ENCODE measurements at places on chromosomes 2 and 18.
A peak's percentile ranks its signal among the peaks of the same experiment; 100 is the strongest.

DNA sequence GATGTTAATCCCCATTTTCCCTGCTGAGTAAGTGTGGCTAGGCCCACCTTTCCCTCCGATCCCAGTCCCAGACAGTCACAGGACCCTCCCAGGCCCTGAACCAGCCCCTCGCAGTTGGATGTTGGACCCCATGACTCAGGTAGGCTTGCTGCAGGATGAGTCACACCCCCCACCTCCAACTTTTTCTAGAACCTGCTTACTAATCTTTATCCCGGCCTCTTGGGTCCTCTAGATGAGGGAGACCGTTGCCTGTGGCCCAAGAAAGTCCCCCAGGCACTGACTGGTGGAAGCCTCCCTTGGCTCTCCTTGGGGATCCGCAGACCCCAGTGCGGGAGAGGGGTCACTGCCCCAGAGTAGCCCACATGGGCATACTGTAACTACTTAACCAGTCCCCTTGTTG is 98.5 kb downstream of the SMAD7 start:
- no peak for DNase-seq

- no peak for DNase-seq
Observed at GRCh38 chr2:80244905-80245584, 59.5 kb downstream of the LRRTM1 start.

- no peak for DNase-seq
Observed at GRCh38 chr2:133674066-133674432, 105.8 kb upstream of the NCKAP5 start.

DNA sequence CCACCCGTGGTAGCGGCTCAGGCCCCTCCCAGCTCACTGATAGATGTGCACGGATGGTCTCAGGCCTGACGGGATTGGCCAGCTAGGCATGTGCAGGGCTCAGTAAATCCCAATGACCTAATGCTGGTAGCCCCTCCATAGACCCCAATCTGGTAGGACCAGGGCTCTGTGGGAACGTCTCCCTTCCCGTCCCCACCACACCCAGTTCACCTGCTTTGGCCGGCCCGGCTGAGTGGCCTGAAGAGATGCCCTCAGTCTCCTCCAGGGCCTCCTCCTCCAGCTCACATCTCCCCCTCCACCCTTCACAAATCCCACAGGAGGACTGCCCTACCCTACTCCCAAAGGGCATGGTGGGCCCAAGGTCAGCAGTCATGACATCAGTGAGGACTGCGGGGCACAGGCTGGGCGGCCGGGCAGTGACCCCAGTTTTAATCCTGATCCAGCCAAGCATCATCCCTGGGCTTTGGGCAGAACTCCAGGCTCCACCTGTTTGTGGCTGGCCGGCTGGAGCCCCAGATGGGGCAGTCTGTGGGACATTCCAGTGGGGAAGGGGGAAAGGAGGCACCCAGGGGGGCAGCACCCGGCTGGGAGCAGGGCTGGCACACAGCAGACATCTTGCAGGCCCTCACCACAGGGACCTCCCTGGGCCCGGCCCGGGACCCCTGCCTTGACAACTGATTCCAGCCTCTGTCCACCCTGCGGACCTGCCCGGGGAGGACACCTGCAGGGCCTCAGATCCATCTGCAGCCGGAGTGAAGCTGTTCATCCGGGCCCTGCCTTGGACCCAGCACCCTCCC is 2.3 kb downstream of the KIF1A start:
- DNase-seq, result no peak

DNA sequence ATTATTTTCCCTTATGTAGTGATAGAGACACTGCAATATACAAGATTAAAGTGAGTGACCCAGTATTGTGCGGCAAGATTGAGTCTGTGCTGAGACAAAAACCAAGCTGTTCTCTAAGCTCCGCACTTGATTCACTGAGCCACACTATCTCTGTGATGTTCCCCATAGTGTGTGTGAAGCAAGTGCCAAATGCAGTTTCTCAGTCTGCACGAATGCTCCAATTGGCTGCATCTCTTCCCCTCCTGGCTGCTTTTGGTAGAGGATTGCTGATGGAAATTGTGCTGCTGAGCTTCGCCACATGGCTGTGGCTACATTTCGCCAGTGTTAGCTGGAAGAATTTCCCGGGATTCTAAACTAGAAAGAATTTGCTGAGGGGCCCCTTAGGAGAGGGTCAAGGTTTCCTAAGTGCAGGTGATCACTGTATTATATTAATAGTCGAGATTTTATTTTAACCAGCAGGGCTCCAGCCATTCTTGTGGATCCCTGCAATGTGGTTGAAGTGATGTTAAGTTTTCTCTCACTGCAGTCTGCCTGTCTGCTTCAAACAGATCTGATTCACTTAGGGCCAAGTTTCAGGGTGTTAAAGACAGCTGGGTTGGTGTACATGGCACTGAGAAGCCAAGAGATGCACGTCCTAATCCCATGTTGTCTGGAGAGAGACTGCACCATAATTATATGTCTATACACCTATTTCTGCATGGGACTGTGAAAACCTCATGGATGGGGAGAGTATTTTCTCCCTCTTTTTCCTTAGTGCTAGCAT is 317.2 kb downstream of the DCC start:
- no peak for DNase-seq

GRCh38 chr18:67219821-67220220 is 296.7 kb downstream of the DSEL start:
- no peak for DNase-seq

- DNase-seq, result no peak
Observed at GRCh38 chr18:38007676-38008330, 442.2 kb upstream of the CELF4 start.

DNA sequence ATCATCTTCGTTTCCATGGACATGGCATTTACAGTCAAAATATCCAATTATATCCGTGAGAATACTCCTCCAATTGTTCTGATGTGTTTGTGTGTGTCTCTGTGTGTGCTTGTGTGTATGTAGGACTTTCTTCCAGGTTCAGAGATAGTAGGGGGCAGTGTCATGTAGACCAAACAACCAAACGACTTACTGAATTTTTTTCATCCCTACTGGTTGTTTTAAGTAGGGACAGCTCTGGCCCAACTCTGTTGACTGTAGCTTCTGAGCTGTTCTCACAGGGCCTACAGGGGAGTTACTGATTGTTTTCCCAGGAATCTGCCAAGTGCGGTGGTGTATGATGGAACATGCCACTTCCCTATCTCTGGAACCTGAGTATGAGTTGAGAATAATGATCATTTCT is 69.6 kb downstream of the ETAA1 start:
- no peak for DNase-seq

DNA sequence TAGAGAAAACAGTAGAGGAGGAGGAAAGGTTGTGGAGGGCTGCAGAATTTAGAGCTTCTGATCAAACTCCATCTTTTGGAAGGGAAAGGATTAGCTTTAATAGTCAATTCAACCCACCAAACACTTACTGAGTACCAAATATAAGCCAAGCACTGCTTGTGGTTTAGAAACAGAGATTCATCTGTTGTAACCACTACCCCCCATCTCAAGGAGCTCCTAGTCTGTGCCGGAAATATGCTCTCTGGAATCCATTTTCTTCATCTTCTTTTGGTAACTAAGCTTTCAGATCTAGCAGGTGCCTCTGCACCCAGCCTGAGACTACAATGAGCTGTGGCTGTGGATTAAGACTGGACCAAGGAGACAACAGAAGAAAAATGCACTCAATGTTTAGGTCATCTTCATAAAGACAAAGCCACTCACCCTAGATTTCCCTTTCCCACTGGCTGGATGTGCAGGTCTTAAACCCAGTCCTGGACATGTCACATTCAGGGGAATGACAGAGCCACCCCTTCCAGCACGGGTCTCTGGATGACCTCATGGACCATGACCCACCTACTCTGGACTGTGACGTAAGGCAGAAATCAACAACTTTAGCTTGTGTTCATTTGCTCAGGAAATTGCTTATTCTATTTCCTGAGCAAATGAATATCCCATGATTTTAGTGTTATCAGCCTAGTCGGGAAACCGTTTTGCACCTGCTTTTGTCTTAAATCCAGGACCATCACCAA is 52.9 kb downstream of the EPB41L3 start:
- DNase-seq, result no peak

DNA sequence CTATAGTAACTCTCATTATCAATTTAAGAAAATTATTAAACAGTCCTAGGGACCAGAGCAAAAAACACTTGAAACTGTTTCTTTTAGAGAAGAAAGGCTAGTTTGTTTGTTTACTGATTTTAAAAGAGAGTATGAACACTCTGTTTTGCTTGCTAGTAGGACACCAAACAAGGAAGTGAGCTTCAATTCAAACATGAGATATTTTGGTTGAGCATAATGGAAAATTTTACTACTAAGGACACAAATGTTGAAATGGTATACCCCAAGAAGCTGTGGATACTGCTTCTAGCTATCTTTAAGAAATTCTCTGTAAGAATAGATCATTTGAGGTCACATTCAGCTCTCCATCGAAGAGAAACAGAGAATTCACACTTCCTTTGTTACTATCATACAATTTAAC is 216.3 kb upstream of the SMAD7 start:
- DNase-seq, result no peak

- no peak for DNase-seq
Observed at GRCh38 chr2:166792808-166793207, 95.5 kb upstream of the XIRP2 start.

DNA sequence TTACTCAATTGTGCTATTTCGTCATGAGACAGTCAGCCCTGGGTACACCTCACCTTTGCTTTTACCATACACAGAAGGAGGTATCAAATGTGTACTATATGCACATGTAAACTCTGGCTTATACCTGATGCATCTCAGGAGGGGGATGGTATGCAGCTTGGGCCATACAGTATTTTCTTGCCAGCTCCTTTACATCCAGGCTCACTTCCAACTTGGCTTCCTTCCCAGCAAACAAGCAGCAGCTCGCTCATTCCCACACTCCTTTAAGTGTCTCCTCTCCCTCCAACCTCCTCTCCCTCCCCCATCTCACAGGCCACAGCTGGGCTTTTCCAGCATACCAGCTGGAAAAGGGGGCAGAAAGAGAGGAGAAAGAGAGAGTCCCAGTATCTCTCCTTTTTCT is 9.6 kb downstream of the MARCHF4 start:
- peak; percentile 90 for DNase-seq

- DNase-seq, result peak; percentile 58
Observed at GRCh38 chr2:163348857-163349380, 386.9 kb downstream of the FIGN start.

GRCh38 chr18:12608301-12608700 is 49.6 kb downstream of the SPIRE1 start:
- DNase-seq, result no peak

- peak; percentile 38 for DNase-seq
Observed at GRCh38 chr2:42752314-42752713, 11.6 kb downstream of the OXER1 start.

DNA sequence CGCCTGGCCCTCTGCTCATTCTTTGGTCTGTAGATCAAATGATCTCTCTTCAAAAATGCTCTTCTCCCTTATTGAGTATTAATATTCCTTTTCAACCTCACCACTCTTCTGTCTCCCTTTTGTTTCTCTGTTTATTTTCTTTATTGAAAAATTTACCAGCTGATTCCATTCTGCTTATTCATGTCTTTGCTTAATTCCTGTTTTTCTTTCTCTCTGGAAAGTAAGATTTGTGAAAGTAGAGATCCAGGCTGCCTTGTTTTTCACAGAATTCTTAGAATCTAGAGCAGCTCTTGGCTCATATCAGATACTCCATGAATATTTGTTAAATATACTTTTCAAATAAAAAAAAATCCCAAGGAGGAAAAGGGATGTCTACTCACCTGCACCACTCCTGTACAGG is 157.0 kb downstream of the DOCK10 start:
- no peak for DNase-seq

DNA sequence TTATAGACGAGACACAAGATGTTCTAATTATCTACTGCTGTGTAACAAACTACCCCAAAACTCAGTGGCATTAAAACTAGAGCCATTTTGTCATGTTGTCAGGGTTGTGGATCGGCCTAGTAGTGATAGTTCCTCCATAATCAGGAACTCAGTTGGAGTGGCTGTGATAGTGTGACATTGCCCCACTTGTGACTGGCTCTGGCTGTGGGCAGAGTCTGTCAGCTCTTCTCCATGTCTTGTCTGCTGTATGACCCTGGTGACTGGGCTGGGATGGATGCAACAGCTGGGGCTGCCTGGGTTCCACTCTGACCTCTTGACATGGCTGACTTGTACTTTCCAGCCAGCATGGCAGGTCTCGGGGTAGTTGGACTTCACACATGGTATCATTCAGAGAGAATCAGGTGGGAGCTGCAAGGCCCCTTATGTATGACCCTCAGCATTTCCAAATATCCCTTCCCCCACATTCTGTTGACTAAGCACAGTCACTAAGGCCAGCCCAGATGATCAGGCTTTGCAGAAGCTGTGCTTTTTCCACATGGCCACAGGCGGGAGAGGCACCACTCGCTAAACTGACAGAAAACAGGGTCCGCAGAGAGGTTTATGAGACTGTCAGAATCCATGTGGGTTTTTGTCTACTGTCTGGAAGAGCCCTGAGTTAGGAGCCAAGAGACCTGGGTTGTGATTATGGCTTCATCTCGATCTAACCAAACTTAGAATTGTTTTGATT is 50.3 kb downstream of the SETBP1 start:
- DNase-seq, result peak; percentile 93

DNA sequence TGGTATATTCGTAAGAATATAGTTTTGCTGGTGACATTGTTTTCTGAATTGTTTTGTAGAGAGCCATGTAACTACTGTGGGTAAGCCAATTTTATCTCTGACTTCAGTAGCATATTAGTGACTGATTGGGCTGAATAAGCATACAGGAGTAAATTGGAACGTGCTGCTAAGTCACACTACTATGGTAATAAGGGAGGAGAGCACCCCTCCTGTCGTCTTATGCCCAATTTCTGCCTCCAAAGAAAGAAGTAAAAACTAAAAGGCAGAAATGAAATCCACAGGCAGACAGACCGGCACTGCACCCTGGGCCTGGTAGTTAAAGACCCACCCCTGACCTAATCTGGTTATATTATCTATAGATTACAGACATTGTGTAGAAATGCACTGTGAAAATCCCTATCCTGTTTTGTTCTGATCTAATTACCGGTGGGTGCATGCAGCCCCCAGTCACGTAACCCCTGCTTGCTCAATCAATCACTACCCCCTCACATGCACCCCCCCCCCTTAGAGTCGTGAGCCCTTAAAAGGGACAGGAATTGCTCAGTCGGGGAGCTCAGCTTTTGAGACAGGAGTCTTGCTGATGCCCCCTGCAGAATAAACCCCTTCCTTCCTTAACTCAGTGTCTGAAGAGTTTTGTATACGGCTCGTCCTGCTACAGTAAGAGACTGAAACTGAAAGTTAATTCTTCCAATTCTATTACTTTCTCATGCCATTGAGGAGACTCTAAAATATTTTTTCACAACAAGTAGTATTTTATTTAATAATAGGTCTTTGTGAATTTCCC is 167.0 kb downstream of the ZNF804A start:
- no peak for DNase-seq

GRCh38 chr2:32925283-32925815 is 21.4 kb upstream of the LTBP1 start:
- DNase-seq, result no peak

GRCh38 chr18:3489462-3489861 is 39.5 kb downstream of the TGIF1 start:
- no peak for DNase-seq

GRCh38 chr2:116988303-116988702 is 826.2 kb upstream of the DDX18 start:
- peak; percentile 4 for DNase-seq

GRCh38 chr2:232170396-232170795 is 208.2 kb upstream of the ALPP start:
- DNase-seq, result no peak

- DNase-seq, result peak; percentile 52
Observed at GRCh38 chr2:12176623-12177454, 430.4 kb downstream of the LPIN1 start.

Measured in umbilical cord (tissue), 2 donors.